Diencephalon (tissue), 1 donor: ENCODE measurements at places on chromosomes 5 and 9. TPM values are rescaled to one million over a fixed set of nuclear protein-coding genes. Genes with fewer than 3 reads are reported as not detected.

The FAM78A gene
- total RNA-seq, result 2.5 TPM

The LAMC3 gene
- 3.7 TPM for total RNA-seq

The SH2D3C gene
- 9.2 TPM for total RNA-seq

The LHX3 gene
- total RNA-seq, result not detected

The PHYHD1 gene
- 2.1 TPM for total RNA-seq

The SEMA4D gene
- 24.7 TPM for total RNA-seq

The CCDC171 gene
- 21.9 TPM for total RNA-seq

The OSMR gene
- total RNA-seq, result 2.8 TPM

The PCDHGB5 gene
- total RNA-seq, result 24.0 TPM

The SOHLH1 gene
- not detected for total RNA-seq
